GM04504 (cell line): ENCODE measurements at places on chromosomes 4 and X.

GRCh38 chr4:116358633-116359222 is 726.6 kb downstream of the TRAM1L1 start:
- peak; percentile 15 for DNase-seq

- no peak for DNase-seq
Observed at GRCh38 chr4:187962926-187963325, 32.6 kb upstream of the ZFP42 start.

GRCh38 chrX:26922278-26922677 is 540.9 kb downstream of the PPP4R3C start:
- peak; percentile 18 for DNase-seq

- no peak for DNase-seq
Observed at GRCh38 chrX:132375941-132376340, 112.9 kb downstream of the MBNL3 start.

DNA sequence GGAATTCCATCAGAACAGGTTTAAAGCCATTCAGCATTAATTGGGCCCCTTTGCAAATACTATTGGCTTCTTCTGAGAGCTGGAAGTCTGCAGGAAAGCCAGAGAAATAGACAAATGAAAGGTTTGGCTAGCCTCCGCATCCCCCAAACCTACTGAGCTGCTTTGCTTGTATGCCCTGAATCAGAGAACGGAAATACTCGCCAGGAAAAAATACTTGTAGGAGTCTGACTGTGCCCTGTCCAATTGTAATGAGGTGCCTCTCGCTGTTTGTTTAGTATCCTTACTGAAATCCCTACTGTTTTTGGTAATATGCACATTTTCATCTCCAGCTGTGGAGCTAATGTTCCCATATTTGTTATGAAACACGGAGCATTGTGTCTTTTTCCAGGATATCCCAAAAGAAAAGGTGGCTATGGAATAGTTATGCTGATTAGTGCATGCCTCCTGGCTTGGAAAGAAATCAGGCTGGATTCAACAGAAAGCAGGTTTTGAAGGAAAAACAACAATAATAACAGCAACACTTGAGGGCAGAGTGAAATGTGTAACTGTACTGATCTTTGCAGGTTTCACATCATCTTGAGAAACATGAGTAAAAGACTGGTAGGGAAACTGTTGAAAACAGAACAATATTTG is 50.7 kb upstream of the NLGN4X start:
- no peak for DNase-seq

- no peak for DNase-seq
Observed at GRCh38 chrX:72274526-72274925, 2.5 kb downstream of the RPS4X start.

DNA sequence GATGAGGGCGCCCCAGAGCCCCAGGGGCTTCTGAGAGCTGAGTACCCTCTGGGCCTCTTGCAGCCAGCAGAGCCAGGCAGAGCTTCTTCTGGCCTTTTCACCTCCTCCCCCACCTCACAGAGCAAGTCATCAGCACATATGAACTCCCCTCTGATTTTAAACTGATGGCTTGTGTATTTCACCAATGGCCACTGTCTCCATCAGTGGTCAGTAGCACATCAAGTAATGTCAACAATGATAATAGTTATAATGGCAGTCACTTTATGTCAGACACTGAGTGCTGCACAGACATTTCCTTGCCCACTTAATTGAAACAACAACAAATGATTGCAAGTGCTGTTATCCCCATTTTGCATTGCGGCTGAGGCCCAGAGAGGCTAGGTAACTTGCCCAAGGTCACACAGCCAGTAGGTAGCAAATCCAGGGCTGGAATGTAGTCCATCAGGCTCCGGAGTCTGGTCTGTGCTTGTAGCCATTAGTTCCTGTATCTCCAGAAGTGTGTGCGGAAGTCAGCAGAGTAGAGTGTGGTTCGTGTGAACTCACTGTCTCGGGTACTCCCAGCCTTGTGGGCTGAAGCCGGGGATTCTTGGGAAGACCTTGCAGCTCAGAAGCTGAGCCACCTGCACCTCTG is 3.0 kb downstream of the ATP2B3 start:
- DNase-seq: no peak

- no peak for DNase-seq
Observed at GRCh38 chrX:31929366-31929765, 857.5 kb upstream of the FTHL17 start.

- peak; percentile 74 for DNase-seq
Observed at GRCh38 chr4:139177049-139177868, at the start of gene ELF2. Gene ELF2, minus strand, starts transcription at chr4:139177218. Its CDS starts 39,517 bp downstream, at chr4:139137701.

GRCh38 chr4:112381996-112382692 is 85.0 kb downstream of the ALPK1 start:
- DNase-seq: no peak

DNA sequence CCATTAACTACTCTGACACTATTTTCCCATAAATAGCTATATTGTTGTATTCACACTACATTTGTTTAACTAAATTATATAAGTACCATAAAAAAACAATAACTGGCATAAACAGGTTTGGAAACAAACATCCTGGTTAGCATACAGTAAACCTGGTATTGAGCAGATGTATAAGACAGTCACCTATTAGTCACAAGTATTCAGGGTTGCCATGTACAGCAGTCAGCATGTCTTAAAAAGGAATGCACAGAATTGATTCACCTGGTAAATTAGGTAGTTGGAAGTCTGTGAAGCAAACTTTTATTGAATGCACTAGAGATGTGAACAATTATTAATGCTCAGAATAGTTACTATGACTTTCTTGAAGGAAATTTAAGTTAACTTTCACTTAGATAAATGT is 137.9 kb downstream of the FAM13A start:
- DNase-seq: no peak

GRCh38 chrX:72346302-72346949 is 40.7 kb upstream of the CITED1 start:
- DNase-seq: no peak

GRCh38 chr4:53547983-53548382 is 43.3 kb downstream of the LNX1 start:
- DNase-seq: no peak

DNA sequence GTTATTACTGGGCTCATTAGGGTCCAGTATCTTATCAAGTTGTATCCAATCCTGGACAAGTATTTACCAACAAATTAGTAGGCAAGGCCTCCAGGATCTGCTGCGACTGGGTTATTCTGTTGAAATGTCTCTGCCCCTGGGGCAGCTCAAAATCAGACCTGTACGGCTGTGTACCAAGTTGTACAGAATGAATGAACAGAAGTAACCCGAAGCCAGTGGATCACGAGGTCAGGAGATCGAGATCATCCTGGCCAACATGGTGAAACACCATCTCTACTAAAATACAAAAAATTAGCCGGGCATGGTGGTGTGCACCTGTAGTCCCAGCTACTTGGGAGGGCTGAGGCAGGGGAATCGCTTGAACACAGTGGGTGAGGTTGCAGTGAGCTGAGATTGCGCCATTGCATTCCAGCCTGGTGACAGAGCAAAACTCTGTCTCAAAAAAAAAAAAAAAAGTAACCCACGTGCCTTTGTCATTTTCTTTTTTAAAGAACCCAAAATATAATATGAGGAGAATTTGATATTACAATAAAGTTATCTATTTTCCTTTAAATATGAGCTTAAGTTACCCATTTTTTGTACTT is 127.3 kb downstream of the CBR4 start:
- no peak for DNase-seq

GRCh38 chr4:27789773-27790172 is 929.1 kb downstream of the STIM2 start:
- DNase-seq: no peak

DNA sequence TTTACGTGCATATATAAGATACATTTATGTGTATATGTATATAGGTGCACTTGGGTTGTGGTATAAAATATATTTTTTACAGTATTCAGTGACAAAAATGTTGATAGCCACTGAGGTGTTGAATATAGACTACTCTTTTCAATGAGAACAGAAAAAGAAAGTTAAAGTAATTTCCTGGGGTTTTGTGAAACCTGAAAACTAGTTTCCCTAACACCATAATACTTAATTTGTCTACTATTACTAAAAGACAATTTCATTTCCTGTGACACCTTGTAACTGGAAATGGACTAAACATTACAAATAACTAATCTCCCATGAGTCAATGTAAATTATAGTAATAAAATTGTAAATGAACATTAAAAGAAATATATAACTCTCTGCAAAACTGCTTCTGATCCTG is 32.0 kb upstream of the MAP9 start:
- no peak for DNase-seq

- DNase-seq: no peak
Observed at GRCh38 chr4:158519226-158519625, 2.5 kb upstream of the RXFP1 start.

DNA sequence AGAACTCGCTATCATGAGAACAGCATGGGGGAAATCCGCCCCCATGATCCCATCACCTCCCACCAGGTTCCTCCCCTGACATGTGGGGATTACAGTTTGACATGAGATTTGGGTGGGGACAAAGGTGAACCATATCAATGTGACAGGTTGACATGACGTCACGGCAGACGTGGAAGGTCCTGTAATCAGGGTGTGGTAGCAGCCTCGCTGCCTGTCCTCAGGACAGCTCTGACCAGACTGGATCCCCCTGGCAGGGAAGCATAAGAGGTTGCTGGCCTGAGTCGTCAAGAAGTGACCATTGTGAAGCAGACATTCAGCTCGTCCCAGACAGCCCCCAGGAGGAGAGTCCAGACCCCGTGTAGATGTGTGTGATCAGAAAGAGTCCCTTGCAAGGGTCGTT is 104.6 kb downstream of the TNIP2 start:
- no peak for DNase-seq

DNA sequence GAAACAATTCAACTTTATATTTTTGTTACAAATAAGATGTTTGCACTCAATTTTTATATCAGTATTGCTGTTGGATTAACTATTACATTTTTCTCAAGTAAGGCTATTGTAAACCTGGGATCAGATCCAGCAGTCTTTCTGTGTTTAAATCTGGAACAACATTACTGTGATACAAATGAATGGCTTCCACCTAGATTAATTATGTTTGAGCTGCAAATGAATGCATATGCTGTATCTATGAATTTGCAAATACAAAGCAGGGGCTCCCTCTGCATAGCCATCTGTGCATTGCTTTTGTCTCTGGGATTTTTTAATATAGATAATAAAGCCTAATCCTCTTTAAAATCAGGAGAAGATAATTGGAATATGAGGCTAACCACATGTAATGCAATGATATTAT is 69.8 kb upstream of the NEIL3 start:
- no peak for DNase-seq

- no peak for DNase-seq
Observed at GRCh38 chr4:158778712-158779111, 9.9 kb downstream of the FNIP2 start.

- DNase-seq: no peak
Observed at GRCh38 chrX:54529151-54529550, 868 bp upstream of the GNL3L start.

DNA sequence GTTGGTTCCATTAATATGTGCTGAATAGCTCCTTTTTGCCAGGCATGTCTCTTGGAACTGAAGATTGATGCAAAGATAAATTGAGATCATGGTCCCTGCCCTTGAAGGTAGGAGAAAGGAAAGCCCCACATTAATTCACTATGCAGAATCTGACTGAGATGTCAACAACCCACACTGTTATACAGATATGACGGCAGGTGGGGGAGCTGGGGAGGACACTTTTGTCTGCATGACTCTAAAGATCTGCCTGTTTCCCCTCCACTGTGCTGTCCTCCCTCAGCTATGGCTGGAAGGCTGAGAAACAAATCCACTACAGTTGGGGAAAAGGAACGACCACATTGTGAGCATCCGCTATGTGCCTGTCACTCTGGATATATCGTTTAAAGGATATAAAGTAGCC is 36.3 kb upstream of the IGFBP7 start:
- no peak for DNase-seq

DNA sequence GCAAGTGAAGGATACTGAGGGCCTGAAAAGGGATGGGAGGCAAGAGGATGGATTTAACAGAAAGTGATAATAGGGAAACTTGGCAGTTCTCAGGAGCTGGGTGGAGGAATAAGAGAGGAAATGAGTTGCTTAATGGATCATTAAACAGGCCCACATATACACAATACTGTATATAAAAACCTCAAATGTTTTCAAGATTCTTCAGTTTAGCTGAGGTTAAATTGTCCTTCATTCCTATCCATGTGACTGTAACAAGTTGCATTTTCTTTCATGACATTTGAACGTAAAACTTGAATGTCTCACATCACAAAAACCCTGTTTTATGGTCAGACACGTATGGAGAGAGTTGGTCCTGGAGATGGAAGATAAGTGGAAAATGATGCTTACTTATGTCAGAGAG is 76.5 kb upstream of the PLAC8 start:
- peak; percentile 27 for DNase-seq

GRCh38 chrX:11666164-11666563 is 444 bp upstream of the ARHGAP6 start:
- DNase-seq: no peak

DNA sequence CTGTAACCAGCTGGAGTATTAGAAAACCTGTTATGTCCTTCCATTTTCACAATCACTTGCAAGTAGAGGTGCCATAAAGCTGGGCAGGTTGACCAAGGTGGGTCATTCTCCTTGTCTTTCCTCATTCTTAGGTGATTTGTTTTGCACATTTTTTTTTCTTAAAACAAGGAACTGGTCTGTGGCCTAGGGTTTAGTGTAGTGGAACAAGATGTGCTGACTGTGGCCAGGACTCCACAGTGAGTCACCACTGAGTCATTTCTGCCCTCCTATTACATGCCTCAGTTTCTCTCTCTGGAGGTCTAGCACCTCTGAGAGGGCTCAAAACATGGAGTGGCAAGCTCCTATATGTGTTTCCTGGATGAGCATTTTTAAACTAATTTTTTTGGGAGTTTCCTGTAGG is 355.9 kb downstream of the GPM6A start:
- DNase-seq: no peak

- no peak for DNase-seq
Observed at GRCh38 chr4:89913623-89914022, 19.0 kb downstream of the MMRN1 start.

DNA sequence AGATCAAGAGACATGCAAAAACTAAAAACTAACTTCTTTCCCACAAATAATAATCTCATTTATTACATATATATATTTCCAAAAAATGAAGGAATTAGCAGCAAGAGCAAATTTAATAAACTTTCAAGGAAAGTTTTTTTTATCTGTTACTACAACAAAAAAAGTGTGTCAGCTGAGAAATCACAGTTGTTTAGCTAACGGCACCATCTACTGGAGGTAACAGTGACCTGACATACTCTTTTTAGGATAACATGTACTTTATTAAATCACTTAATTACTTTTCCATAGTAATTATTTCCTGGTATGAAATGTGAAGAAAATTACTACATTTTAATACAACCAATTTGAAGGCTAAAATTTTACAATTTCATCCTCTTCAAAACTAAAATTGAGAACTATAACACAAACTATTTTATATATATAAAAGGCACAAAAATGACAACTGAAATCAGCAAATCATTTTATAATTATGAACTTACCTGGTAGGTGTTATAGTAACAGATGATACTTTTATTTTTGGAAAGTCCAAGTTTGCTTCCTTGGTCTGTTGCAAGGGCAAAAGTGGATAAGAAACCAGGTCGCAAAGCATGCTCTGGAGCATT is 9.1 kb downstream of the LAMTOR3 start:
- DNase-seq: no peak

DNA sequence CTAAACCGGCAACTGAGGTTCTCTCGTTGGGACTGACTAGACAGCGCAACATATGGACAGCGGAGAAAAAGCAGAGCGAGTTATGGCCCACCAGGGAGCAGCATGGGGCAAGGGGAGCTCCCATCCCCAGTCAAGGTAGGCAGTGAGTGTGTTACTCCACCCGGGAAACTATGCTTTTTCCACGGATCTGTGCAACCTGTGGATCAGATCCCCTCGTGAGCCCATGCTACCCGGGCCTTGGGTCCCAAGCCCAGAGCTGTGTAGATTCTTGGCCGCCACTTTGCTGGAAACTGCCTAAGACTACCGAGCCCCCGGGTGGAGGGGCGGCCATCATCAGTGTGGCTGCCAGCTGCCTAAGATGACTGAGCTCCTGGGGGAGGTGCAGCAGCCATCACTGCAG is 140.9 kb downstream of the PAPSS1 start:
- no peak for DNase-seq
